Caki2 (cell line): ENCODE measurements at places on chromosomes 7 and 10.

DNA sequence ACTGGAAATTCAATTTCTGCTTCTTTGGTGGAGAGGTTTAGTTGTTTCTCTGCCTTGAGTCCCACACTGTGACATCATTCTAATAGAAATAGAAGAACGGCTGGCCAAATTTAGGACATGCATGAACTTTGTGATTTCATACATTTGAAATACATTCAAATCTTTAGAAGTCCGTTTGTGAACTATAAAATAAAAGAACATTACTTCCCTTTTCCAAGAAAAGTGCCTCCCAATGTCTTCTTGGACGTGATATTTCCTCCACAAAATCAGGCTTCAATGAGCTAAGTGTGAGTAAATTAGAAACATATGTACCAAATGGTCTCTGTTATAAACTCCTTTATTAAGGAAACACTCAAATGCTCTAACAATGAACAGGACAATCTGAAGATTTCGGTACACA is 314.5 kb upstream of the AKR1E2 start:
- DNase-seq, result no peak

- no peak for DNase-seq
Measured at GRCh38 chr7:24943096-24943948, 36.7 kb downstream of the OSBPL3 start.

DNA sequence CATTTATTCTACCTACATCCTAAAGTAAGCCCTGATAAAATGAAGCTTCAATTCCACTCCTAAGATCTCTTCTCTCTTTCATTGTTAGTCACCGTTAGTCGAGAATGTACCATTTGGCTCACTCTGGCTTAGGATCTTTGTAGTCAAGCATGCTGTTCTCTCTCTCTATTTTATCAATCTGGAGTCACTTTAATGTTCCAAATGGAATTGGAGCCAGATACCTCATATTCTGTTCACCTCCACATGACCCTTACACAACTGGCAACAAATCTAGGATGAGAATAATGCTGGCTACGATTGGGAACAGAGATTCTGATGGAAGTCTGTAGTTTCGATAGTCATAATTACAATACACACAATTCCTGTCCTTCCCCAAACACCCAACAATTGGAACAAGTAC is 213.7 kb downstream of the TWIST1 start:
- DNase-seq, result no peak

GRCh38 chr7:142001163-142001874 is 5.6 kb downstream of the MGAM start:
- peak; percentile 59 for DNase-seq

DNA sequence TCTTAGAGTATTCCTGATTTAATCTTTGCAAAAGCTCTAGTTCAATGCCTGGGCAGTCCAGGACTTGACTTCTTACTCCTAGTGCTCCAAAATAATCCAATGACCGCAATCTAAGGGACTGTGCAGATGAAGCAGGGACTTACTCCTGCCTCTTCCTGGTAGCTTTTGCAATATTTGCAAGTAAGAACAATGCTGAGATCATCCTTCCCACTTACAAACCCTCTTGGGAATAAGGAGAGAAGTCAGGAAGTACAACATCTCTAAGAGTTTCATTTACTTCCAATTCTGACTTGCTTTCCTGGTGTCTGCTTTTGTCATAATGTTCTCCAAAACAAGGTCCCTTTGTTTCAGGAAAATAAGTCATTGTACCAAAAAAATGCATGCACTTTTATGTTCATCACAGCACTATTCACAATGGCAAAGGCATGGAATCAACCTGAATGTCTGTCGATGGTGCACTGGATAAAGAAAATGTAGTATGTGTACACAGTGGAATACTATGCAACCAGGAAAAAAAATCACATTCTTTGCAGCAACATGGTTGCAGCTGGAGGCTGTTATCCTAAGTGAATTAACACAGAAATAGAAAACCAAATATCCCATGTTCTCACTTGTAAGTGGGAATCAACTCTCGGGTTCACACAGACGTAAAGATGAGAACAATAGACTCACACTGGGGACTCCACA is 7.1 kb upstream of the KCNMA1 start:
- DNase-seq, result no peak

- DNase-seq, result no peak
Measured at GRCh38 chr10:29239569-29240472, 49.0 kb upstream of the LYZL1 start.

DNA sequence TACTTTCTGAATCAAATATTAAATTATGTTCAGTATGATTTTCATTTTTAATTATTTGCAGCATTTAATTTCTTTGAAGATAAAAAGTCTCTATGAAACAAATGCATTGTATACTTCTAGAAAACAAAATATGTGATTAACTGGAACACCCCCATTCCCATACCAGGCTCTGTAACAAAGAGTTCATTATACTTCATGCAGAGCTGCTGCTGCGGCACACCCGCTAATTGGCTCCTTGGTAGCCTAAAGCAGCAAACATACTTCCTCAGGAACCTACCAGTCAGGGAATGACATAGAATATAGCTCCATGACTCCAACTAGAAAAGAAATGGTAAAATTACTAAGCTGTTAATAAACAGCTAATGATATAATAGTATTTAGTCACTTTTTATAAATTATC is 19.3 kb downstream of the RAB11FIP2 start:
- DNase-seq, result no peak

DNA sequence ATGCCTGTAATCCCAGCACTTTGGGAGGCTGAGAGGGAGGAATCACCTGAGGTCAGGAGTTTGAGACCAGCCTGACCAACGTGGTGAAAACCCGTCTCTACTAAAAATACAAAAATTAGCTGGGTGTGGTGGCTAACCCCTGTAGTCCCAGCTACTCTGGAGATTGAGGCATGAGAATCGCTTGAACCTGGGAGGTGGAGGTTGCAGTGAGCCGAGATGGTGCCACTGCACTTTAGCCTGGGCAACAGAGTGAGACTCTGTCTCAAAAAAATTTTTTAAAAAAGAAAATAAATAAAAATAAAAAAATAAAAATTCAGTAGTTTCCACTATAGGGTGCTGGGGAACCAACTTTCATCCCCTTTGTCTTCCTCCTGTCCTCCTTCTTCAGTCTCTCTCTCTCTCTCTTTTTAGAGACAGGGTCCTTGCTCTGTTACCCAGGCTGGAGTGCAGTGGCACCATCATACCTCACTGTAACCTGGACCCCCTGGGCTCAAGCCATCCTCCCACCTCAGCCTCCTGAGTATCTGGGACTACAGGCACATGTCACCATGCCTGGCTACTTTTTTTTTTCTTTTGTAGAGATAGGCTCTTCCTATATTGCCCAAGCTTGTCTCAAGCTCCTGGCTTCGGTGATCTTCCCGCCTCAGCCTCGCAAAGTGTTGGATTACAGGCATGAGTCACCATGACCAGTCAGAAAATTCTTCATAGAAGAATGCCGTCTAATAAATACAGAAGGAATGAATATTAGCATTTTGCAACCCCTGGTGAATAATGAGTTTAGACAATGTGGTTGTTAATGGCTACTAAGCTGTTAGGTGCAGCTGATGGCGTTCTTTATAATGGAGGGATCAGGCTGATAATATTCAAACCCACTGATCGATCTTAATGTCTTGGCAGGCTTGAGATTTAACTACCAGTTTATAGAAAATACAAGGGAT is 20.6 kb downstream of the RBM20 start:
- DNase-seq, result peak; percentile 89

DNA sequence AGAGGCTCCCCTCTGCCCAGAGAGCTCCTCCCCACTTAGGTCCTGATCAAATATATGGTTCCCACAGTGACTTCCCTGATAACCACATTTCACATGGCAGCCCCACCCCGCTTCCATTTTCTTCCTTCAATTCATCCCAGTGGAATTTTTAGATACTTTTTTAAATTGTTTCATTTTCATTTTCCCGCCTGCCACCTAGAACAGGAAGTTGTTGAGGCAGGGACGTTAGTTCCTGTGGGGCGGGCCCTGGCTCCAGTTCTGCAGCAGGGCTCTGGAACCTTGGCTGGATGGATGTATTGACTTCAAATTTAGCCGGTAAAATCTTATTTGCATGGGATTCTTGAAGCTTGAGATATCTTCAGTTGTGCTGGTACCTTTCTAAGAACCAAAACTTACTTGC is 226.6 kb downstream of the PAXIP1 start:
- DNase-seq, result no peak

DNA sequence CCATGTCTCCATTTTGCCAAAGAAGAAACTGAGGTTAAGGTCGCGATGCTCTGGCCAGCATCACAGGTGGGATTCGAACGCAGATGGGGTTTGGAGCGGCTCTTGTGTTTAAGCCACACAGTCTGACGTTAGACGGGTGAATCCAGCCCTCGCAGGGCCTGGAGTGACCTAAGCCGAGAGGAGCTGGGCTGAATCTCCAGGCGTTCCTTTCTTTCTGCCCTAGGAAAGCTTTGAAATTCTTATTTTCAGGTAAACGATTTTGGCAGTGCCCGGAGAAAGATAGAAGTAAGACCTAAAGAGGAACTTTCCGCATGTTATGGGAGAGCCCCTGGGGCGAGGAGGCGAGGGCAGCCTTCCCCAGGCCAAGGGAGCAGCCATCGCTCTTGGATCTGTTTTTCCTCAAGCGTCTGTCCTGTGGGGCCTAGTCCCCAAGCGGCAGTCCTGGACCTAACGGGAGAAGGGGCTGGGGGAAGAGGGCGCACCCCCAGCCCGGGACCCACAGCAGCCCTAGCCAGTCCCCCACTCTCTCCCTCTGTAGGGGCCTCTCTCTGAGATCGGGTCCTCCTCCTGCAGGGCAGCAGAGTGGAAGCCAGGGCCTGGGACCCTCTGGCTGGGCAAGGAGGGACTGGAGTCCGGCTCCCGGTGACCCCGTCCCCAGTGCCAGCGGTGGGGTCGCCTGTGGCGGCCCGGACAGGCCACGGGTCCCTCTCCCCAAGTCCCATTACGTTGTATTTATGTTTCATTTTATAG is 8.9 kb upstream of the LBX1 start:
- no peak for DNase-seq

DNA sequence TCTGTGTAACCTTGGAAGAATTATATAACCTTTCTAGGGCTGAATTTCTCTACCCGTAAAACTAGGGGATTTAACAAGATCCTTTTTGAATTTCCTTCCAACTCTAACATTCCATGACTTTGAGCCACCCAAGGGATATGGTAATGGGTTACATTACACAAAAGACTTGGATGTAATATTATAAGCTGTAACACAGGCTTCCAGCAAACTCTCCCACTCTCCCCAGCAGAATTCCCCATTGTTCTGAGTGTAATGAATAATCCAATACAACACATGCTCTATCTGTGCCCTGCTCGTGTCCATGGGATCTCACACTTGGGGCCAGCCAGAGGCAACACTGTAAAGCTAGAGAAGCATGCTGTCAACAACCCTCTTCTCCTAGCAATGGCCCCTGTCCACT is 790.6 kb upstream of the AUTS2 start:
- no peak for DNase-seq

- DNase-seq, result no peak
Measured at GRCh38 chr7:2084331-2084730, 148.4 kb downstream of the MAD1L1 start.

- no peak for DNase-seq
Measured at GRCh38 chr7:147810269-147810668, 780.3 kb upstream of the C7orf33 start.

GRCh38 chr10:71821909-71822763 is 28.9 kb downstream of the PSAP start:
- no peak for DNase-seq

GRCh38 chr7:70657989-70658632 is 473.8 kb upstream of the GALNT17 start:
- no peak for DNase-seq

DNA sequence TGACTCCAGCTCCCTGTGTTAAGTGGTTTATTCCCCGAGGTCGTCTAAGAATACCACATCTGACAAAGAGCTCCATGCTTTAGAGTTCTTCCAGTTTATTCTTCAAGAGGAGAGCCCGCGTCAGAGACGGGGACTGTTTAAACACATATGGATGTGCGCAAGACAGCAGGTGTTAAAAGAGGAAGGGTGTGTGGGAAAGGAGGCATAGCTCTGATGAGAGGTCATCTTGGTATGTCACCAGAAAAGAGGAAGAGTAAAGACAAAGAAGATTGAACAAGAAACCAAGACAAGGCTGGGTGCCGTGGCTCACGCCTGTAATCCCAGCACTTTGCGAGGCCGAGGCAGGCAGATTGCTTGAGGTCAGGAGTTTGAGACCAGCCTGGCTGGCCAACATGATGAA is 258.7 kb downstream of the CCDC3 start:
- no peak for DNase-seq

GRCh38 chr7:109215341-109215740 is 645.7 kb downstream of the DNAJB9 start:
- DNase-seq, result no peak

GRCh38 chr7:3987426-3987927 is 686.4 kb downstream of the SDK1 start:
- no peak for DNase-seq

DNA sequence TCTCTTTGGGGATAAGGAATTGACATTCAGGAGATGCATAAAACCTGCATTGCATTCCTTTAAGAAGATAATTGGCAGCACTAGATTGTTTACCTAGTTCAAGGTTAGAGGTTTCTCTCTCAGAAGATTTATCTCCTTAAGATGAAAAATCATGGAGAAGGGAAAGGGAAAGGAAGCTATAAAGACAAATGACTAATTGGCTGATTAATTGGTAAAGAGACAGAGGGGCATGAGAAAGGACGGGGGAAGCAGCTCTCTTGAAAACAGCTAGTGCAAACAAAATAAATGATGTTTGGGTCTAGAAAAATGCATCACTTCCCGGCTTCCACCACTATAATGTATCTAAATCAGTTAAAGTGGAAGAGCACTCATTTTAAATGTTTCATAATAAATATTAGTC is 941.2 kb downstream of the XPNPEP1 start:
- no peak for DNase-seq

GRCh38 chr7:42426163-42426562 is 189.2 kb upstream of the GLI3 start:
- DNase-seq, result no peak

GRCh38 chr7:133997463-133997862 is 129.7 kb upstream of the LRGUK start:
- no peak for DNase-seq

DNA sequence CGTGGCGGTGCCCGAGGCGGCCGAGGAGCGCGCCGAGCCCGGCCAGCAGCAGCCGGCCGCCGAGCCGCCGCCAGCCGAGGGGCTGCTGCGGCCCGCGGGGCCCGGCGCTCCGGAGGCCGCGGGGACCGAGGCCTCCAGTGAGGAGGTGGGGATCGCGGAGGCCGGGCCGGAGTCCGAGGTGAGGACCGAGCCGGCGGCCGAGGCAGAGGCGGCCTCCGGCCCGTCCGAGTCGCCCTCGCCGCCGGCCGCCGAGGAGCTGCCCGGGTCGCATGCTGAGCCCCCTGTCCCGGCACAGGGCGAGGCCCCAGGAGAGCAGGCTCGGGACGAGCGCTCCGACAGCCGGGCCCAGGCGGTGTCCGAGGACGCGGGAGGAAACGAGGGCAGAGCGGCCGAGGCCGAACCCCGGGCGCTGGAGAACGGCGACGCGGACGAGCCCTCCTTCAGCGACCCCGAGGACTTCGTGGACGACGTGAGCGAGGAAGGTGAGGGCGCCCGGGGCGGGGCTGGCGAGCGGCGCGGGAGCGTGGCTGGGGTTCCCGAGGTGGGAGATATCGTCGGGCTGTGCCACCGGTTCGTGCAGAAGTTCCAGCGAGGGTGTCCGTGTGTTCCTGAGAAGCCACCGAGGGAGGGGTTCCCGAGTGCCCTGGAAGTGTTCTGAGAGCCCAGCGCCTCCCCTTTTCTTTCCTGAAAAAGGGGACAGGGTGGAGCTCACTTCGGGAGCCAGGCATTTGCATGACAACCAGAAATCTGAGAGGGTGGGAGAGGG is 495 bp downstream of the EIF3B start:
- DNase-seq, result peak; percentile 14

- no peak for DNase-seq
Measured at GRCh38 chr7:131747658-131748232, 191.3 kb upstream of the PODXL start.

GRCh38 chr10:60414877-60415585 is 25.4 kb upstream of the ANK3 start:
- DNase-seq, result peak; percentile 25
